Esophagus squamous epithelium (tissue), 5 donors: ENCODE measurements at places on chromosomes 7 and 10.

DNA sequence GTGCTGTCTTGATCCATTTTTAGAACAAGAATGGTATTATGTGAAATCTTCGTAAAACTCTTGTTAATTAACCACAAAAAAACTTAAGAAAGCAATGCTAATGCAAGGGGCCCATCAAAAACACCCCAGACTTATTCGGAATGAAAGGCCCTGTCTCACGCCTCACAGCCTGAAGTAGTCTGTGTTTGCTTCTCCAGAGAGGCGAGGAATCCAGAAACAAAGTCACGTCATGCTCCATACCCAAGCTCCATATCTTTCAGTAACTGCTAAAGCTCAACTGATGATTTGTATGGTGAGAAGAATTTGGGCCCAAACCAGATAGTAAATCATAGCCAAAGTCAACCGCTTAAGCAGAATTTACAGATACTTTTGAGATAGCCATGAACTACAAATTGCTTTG, 155.4 kb downstream of the ATE1 start:
- no peak overlapping the region for H3K27ac ChIP-seq
- H3K4me3 ChIP-seq, result no peak overlapping the region
- peaks cover 6% of the 10 kb centered on the region for H3K4me1 ChIP-seq
- DNase-seq, result no peak

GRCh38 chr7:1742555-1743303, 72.7 kb downstream of the ELFN1 start:
- H3K27me3 ChIP-seq, result no peaks in the 10 kb centered on the region
- H3K36me3 ChIP-seq, result no peaks in the 10 kb centered on the region
- no peak for DNase-seq

DNA sequence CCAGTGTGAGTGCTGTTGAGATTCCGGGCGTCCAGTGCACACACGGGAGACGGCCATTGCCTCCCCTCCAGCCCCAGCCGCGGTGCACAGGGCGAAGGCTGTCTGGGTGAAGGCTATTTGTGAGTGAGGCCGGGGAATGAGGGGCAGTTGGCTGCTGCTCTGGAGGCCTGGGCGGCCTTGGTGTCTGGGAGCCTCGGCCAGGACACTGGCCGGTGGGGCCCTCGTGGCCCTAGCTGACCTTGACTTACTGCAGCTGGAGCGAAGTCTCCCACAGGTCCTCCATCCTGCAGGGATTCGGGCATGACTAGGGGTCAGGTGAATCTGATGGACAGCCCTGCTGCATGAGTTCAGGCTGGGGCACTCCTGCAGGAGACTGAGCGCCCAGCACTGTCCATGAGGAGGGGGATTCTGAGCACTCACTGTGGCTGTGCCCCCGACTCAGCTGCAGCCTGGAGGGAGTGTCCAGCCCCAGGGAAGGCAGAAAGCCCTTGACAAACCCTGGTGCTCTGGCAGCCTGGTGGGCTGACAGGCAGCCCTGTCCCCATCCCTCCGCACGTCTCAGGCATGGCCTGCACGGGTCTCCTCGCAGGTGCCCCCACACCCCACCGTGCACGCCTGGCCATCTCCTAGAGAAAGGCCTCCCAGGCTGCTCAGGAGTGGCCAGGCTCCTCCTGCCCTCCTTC, 52.7 kb upstream of the FAM20C start:
- H3K27ac ChIP-seq, result no peak overlapping the region
- no peaks in the 10 kb centered on the region for H3K4me1 ChIP-seq
- H3K36me3 ChIP-seq, result no peaks in the 10 kb centered on the region
- H3K4me3 ChIP-seq, result no peak overlapping the region
- H3K27me3 ChIP-seq, result no peaks in the 10 kb centered on the region
- no peak for DNase-seq

- H3K4me3 ChIP-seq, result no peak overlapping the region
- H3K4me1 ChIP-seq, result peaks cover 9% of the 10 kb centered on the region
- no peaks in the 10 kb centered on the region for H3K36me3 ChIP-seq
- DNase-seq, result no peak
- no peak overlapping the region for H3K27ac ChIP-seq
- H3K27me3 ChIP-seq, result peaks cover 9% of the 10 kb centered on the region
Observed at GRCh38 chr10:121687095-121687813, 89.0 kb upstream of the FGFR2 start.
